ENCODE measurements at places on chromosomes 6 and 20.

DNA sequence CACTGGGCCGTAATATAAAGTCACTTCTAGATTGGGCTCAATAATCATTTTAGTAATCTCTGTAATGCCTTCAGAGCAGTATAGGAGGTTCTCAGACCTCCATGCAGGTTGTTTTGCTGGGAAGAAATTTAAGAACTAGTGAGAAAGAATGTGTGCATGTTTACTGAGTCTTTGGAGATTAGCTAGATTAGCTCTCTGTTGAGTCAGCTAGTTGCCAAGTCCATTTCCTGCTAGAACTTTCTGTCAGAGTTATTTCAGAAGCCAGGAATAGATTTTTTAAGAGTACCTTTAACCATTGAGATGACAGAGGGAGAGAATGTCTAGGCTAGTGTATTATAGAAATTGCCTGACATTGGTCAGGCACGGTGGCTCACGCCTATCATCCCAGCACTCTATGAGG, 33.3 kb downstream of the ORC3 start:
- DNase-seq = no peak

- DNase-seq = no peak
Measured at GRCh38 chr6:978937-979685, 286.2 kb upstream of the EXOC2 start.

GRCh38 chr6:84588697-84589080, 175.7 kb downstream of the TBX18 start:
- no peak for DNase-seq

DNA sequence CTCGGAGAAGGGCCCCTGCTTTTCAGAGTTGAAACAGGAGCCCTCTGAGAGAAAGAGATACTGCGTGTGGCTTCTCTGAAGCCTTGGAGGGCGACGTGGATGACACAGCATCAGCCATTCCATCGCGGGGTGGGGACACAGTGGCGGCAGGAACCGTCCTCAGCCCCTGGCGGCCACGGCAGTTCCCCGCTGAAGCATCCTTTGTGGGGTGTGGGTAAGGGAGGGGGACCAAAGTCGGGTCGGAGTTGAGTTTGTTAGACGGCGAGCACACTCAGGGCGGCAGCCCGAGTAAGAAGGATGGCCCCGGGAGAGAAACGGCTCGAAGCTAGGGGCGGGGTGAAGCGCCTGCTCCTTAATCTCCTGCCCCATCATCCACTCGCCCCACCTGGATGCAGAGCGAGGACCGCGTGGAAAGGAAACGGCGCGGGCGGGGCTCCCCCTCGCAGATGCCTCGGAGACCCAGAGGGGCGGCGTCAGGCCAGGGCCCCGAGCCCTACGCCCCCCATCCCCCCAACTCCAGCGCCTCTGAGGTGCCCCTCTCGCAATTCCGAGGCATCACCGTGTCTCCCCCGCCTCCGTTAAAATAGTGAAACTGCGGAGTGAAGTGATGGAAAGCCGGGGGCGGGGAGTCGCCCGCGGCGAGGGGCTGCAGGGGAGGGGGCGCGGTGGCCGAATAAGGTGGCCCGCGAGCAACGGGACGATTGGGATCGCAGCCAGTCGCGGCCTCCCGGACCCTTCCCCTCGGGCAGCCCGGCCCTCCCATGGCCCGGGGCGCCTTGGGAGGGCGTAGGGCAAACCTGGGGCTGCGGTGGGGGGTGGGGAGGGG, 796 bp upstream of the RREB1 start:
- DNase-seq = no peak

DNA sequence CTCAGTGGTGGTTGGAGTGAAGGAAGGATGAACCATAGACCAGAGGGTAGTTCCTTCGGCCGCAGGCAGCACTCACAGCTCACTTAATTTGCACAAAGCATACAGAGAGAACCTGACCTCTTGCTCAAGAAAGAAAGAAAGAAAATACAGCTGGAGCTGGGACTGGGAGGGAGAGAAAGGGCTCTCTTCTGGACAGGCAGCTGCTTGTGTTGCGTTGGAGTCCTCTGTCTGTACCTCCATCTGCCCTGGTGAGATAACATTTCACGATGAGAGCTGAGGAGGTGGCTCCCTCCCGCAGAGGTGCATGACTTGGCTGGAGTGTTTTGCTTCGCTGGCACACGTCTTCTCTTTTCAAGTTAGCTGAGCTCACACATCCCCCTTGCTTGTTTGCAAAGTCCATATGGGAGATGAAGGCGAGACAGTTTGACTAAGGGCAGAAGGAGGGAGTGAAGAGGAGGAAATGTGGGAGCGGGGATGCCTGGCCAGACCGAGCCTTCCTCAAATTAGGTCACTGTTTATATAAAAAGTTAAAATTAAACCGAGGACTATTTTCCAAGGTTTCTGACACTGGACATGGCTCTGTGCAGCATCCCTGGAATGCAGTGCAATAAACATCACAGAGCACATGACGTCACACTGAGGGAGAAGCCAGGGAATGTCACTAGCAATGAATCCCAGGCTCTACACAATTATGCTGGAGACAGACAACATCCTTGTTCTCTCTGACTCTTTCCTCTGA, 359.4 kb downstream of the CD83 start:
- DNase-seq = no peak

DNA sequence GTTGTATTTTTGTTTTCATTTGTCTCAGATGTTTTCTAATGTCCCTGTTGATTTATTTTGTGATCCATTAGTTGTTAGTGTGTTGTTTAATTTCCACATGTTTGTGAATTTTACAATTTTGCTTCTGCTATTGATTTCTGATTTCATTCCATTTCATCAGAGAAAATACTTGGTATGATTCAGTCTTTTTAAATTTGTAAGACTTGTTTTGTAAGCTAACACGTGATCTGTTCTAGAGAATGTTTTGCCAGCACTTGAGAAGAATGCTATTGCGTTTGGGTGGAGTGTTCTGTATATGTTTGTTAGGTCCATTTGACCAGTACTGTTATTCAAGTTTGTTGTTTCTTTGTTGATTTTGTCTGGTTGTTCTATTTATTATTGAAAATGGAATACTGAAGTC, 53.9 kb downstream of the KIZ start:
- no peak for DNase-seq

DNA sequence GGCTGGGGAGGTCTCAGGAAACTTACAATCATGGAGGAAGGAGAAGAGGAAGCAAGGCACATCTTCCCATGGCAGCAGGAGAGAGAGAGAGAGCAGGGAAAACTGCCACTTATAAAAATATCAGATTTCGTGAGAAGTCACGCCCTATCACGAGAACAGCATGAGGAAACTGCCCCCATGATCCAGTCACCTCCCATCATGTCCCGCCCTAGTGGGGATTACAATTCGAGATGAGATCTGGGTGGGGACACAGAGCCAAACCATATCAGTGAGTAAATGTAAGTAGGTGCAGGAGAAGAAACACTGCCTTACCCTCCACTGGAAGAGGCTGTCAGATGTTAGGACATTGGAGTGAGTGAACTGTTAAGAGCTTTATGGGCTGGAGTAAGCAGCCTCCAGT, 270.4 kb downstream of the TFAP2C start:
- DNase-seq = no peak

All from NCI-H345 (cell line).